Stimulated activated CD4-positive, alpha-beta T cell treated with anti-CD3 and anti-CD28 coated beads, Interleukin-1b, Interleukin-23, amount 100 ng/mL, for 1 hour (primary cell): ENCODE measurements at places on chromosomes 2 and 18.

DNA sequence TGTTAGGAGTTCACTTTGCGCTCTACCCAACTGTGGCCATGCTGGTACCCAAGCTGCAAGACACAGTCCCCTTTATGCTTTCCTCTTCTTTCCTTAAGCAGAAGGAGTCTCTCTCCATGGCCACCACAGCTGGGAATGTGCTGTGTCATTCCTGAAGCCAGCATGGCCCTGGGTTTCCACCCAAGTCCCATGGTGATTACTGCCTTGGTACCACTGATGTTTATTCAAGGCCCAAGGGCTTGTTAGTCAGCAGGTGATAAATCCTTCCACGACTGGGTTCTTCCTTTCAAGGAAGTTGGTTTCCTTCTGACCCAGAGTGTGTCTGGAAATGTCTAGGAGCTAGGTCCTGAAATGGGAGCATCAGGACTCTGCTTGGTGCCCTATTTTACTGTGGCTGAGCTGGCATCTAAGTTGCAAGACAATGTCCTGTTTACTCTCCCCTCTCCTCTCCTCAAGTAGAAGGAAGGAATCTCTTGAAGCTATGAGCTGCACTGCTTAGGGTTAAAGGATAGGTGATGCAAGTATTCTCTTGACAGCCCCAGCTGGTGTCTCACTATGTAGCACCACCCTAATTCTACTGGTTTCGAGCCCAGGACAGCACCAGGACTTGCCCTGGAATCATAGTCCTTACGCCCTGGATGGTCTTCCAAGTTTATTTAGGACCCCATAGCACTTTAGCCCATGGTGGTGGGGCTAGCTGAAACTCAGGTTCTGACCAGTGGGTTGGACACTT is 18.7 kb upstream of the NUP35 start:
- DNase-seq = no peak

DNA sequence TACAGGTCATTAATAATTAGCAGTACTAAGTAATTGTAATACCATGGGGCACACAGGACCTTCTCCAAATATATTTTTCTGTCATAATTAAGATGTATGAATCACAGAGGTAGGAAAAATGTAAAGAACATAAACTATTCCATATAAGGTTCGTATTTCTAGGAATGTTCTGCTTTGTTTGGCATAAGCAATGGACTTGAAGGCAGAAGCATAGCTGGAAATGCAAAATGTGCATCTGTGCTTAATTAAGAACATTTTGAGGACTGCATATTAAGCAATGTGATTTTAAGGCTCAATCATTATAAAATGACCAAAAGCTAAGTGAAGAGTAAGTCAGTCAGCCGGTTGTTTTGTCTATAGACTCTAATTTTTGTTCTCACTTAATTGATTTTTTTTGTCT is 123.2 kb downstream of the RBM43 start:
- DNase-seq = no peak

- DNase-seq = no peak
These were observed 73.7 kb upstream of the MAP3K20 start for GRCh38 chr2:173001664-173002604.

- no peak for DNase-seq
These were observed 109.6 kb upstream of the CYRIA start for GRCh38 chr2:16774980-16775898.

DNA sequence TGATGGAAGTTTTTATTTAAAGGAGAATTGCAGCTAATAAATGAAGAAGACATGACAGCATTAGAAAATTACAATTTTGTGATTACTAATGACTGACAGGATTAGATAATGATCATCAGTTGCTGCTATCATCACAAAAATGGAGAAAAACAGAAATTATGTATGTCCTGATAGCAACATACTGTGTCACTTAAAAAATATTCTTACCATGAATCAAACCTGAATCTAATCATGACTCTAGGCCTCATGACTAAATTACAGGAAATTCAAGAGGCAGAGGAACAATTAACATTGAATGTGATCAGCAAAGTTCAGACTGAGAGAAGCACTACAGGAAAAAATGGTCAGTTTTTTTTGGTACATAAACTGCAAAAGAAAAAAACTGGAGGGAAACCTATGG is 147.8 kb downstream of the PMAIP1 start:
- DNase-seq = no peak

DNA sequence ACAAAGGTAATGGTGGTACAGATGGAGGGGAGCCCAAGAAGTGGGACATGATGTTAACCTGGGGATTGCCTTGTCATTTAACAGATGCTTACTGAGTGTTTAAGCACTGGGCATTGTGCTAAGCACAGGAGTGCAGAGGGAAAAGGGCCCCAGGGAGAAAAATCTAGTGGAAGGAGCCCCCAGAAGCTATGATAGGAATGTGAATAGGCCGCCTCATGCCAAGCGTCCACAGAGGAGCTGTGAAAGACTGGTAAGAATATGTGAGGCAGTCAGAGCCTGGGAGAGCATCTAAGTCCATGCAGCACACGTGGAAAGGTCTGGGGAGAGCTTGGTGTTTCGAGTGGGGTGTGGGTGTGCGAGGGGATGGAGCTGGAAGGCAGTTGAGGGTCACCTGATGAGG is 5.5 kb downstream of the ZNF532 start:
- no peak for DNase-seq

GRCh38 chr2:196160946-196161345 is 10.4 kb downstream of the STK17B start:
- DNase-seq = no peak

GRCh38 chr2:73141896-73142295 is 29.1 kb upstream of the RAB11FIP5 start:
- DNase-seq = no peak
